ENCODE measurements at places on chromosomes 3 and 15.

- DNase-seq = no peak
These were observed 8.0 kb downstream of the CHD2 start for GRCh38 chr15:92907896-92908712.

- peak; percentile 48 for DNase-seq
These were observed 91.3 kb downstream of the UACA start for GRCh38 chr15:70672081-70672480.

DNA sequence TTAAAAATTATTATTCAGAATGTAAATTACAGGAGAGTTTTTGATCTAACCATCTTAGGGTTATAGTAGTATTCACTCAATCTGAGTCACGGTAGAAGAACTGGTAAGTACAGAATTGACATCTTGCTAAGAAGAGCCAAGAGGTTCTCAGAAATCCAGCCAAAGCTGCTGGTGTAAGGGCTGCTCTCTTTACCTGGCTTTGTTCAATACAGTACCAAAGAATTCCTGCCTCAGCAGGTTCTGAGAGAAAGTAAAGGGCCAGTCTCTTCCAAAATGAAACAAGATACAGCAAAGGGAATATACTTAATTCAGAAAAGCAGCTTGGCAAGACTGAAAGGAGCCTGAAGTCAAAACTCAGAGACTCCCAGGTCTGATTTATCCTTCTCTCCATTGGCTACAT, 193.1 kb downstream of the TNIK start:
- DNase-seq = no peak

DNA sequence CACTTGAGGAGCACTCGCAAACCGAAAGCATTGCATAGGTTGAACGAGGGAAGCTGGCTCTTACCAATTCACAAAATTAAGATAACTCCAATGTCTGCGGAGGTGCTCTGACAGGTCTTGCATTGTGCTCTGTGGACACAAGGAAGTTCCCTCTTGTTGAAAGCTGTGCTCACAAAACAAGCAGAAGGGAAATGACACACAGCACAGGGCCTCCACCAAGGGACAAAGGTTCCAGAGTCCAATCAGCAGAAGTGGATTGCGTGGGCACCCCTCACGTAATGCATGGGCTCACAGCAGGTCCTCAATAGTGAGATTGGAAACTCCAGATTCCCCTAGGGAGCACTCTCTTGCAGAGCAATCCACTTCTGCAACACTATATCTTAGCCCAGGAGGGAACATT, 89.9 kb downstream of the ATP10A start:
- DNase-seq = no peak

- no peak for DNase-seq
These were observed 118.2 kb upstream of the THBS1 start for GRCh38 chr15:39462691-39463090.

GRCh38 chr3:4930501-4930900, 48.7 kb upstream of the BHLHE40 start:
- no peak for DNase-seq

GRCh38 chr3:57982561-57983243, 25.5 kb upstream of the FLNB start:
- DNase-seq = no peak

DNA sequence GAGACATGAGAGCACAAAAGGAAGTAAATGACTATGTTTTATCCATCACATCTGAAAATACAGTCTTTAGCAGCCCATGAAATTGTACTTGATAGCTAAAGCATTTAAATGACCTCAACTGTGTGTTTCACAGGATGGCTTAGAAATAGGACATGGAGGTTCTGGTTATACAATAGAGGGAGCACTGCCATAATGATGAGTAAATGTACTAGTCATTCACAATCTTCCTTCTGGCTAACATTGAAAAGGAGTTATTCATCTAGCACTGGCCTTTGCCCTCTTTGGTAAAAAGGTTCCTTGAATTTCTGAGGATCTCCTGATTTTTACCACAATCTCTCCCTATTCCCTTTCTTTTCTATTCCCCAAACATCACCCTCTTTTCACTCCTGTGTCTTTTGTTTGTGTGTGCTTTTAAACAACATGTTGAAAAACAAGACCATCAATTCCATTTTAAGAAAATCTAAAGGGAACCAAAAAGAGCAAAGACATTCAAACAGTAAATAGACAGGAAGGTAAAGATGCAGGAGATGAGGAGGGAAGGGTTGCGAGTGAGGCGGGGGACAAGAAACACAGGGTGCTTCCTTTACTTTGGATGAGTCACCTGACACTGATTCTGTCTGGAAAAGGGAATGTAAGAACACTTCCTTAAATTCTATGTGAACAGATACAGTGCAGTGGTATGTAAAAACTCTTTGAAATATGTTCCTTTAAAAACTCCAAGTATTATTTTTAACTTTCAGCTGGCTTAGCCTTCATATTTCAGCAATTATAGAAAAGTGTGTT, 619.0 kb downstream of the MECOM start:
- no peak for DNase-seq

GRCh38 chr3:138441256-138441655, 6.8 kb downstream of the ESYT3 start:
- DNase-seq = no peak

- DNase-seq = no peak
These were observed 44.1 kb downstream of the SLC41A3 start for GRCh38 chr3:126039870-126040269.

- no peak for DNase-seq
These were observed 115.1 kb downstream of the FHIT start for GRCh38 chr3:61136191-61136590.

DNA sequence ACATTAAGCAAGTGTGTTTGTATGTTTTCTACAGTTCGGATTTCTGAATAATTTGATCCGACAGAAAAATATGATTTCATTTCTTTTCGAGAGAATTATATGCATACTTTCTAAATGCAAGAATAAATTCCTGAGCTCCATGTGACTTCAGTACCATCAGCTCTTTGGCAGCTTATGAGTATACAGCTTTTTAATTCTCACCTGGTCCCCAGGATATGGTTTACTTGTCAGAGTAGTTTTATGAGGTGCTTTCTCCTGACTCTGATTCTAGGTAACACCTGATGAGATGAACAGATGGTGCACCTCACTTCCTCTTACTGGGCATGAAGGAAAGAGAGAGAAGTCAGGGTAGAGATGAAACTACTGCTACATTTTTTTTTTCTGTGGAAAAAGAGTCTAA, 3.1 kb downstream of the HGD start:
- peak; percentile 35 for DNase-seq

GRCh38 chr3:72169561-72170472, 384.9 kb upstream of the PROK2 start:
- DNase-seq = no peak

- peak; percentile 61 for DNase-seq
These were observed at the start of gene FAIM for GRCh38 chr3:138608322-138609135. FAIM (plus strand) TSS chr3:138608771; CDS start chr3:138619727, 10,956 bp downstream.

GRCh38 chr3:189673535-189673934, 42.3 kb downstream of the TP63 start:
- no peak for DNase-seq

- no peak for DNase-seq
These were observed 8.3 kb upstream of the MAP1A start for GRCh38 chr15:43508991-43509659.

DNA sequence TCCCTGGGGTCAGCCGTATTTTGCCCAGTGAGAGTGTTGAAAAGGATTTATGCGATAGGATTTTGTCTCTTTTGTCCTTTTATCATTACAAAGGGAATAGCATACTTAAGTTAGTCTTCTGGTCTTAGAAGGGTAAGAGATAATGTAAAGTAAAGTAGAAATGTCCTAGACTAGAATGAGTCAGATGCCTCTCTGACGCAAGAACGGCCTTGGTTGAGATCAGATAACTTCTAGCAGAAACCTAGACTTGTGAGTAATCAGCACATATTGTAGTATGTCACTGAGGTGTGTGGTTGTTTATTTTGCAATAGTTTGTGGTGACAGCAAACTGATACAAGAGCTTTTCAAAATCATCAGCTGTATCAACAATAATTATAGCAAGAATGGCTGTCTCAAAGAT, 866.1 kb downstream of the NSUN3 start:
- DNase-seq = peak; percentile 57

DNA sequence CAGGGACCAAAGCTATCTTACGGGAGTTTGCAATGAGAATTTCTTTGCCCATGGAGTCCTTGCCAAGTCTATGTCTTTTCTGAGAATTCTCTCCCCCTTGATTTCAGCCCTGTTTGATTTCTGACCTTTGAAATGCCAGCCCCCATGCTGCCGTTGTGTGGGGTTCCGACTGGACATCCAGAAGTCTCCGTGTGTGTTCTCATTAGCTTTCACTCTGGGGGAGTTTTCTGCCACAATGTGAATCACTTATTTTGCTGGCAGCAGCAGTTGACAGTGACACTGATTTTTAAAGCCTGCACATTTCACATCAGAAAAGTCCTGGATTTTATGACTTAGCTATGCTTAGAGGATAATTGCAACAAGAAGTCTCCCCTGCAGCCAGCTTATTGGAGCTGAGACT, 98.4 kb upstream of the CTDSPL start:
- DNase-seq = no peak

GRCh38 chr3:115975796-115976195, 352.5 kb downstream of the GAP43 start:
- no peak for DNase-seq

DNA sequence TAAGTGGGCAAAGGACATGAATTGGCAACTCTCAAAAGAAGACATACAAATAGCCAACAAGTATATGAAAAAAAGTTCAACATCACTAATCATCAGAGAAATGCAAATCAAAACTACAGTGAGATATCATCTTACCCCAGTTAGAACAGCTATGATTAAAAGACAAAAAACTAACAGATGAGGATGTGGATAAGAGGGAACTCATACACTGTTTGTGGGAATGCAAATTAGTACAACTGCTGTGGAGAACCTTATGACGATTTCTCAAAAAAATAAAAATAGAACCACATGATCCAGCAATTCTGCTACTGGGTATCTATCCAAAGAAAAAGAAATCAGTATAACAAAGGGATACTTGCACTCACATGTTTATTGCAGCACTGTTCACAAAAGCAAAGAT, 28.6 kb downstream of the NEK10 start:
- no peak for DNase-seq

DNA sequence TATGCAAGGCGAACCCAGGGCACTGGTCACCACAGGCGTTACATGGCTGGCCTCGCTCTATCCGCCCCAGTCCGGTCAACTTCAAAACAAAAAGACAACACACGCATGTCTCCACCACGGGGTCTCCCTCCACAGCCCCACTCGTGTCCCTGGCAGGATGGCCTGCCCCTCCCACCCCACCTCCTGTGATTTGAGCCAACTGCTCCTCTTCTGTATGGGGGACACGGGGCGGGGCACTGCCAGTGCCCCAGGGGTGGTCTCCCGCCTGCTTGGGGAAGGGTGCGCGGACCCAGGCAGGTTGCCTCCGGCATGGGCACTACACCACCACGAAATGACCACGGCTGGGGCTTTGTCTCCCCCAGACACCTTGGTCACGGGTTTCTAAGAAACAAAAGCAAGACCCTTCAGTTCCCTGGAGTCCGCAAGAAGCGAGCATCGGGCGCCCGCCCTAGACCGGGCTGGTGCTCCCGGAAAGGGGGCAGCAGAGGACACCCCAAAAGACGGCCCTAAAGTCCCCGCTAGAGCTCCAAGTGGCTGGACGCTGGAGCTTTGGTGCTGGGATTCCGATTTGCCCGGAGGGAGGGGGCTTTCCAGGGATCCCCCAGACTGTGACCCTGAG, 219.3 kb upstream of the PRICKLE2 start:
- peak; percentile 5 for DNase-seq

DNA sequence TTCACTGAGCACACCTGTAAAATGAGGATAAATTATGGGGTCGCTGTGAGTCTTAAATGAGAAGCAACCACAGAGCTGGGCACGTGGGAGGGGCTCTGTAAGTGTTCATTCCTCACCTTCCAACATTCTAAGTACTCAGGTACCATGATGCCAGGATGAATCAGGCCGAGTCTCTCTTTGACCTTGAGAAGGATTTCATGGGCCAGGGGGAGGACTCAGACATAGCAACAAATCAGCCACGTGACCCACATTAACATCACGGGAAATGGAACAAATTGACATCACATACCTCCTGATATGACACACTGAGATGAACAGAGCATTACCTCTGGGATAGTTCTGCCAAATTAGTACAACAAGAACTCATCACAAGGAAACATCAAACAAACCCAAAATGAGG, 35.2 kb upstream of the USP3 start:
- DNase-seq = no peak

DNA sequence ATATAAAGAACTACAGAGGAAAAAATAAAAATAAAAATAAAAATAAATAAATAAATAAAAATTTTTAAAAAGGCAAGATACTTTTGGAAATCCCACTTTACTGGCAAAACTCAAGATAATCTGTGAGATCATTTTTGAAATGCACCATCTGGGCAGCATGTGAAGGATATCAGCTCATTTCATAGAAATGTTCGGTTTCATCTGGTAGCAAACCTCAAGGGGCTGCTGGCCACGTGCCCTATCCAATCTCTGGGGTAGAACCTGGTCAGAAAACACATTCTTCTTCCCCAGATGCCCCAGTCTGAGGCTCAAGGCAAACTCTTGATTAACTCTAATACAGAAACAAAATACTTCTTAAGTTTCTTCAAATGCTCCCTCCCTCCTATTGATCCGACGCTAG, 166.0 kb downstream of the FMN1 start:
- DNase-seq = no peak

- DNase-seq = peak; percentile 78
These were observed 331 bp downstream of the RNU6-1 start for GRCh38 chr15:67839499-67839928.

GRCh38 chr3:46935168-46935858, 41.2 kb downstream of the CCDC12 start:
- DNase-seq = peak; percentile 93

DNA sequence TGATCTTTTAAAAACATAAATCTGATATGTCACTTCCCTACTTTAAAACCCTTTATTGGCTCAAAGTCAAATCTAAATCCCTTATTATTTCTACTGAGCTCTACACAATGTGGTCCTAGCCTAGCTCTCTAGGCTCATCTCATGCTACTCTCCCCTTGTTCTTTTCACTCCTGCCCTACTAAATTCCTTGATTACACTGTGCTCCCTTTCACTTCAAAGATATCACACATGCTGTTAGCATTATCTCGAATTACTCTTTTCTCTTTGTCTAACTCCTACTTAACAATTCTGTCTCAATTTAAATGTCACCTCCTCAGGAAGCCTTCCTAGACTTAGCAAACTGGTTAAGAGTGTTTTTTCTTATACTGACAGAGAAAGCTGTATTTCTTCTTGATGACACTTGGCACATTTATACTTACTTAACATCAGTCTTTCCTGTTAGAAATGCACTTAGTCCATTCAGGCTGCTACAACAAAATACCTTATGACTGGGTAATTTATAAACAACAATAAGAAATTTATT, 102.0 kb downstream of the SCAPER start:
- no peak for DNase-seq

Data from small intestine (tissue), 16 donors.